Aorta (tissue), 5 donors: ENCODE measurements at places on chromosomes 2 and 18. TPM values are rescaled to one million over a fixed set of nuclear protein-coding genes. Genes with fewer than 3 reads are reported as not detected.

- peak; percentile 32 for DNase-seq
- no peak overlapping the region for H3K4me3 ChIP-seq
- no peaks in the 10 kb centered on the region for H3K27me3 ChIP-seq
- no peak overlapping the region for H3K27ac ChIP-seq
- no peaks in the 10 kb centered on the region for H3K36me3 ChIP-seq
- no peaks in the 10 kb centered on the region for H3K4me1 ChIP-seq
Observed at GRCh38 chr2:237980751-237981150, 13.9 kb downstream of the UBE2F start.

DNA sequence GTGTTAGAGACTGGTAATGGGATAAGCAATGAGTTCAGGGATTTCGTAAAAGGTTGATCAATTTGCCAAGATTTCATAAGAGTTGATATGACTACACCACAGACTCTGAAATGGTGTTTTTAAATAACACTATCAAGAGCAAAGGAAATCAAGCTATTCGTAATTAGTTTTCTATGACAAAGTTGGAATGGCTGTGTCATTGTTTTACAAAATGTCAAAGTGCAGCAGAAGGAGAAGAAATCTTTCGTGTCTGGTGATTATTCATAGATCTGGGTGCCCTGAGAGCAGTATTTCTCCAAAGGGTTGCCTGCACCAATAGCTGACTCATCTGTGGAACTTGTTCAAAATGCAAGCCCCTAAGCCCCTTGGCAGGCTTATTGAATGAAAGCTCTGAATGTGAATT is 70.1 kb downstream of the NABP1 start:
- DNase-seq = no peak
- H3K4me3 ChIP-seq = no peak overlapping the region
- no peak overlapping the region for H3K27ac ChIP-seq
- H3K4me1 ChIP-seq = no peaks in the 10 kb centered on the region
- no peaks in the 10 kb centered on the region for H3K27me3 ChIP-seq

DNA sequence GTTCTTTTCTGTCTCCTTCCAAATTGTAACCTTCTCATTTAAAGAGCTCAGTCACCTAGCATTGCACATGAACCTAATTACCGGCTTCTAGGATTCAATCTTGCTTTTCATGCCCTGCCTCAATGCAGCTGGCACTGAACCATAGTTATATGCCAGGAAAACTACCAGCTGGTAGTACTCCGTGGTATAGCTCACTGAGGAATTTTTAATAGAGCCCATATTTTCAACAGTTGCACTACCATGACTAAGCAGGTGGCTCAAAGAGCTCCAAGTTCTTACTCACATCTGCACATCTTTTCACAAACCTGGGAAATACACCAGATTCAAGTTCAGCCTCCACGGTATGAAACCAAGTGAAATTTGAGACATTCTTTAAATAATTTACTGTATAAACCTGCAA is 363.5 kb downstream of the GRB14 start:
- no peak overlapping the region for H3K4me3 ChIP-seq
- no peaks in the 10 kb centered on the region for H3K27me3 ChIP-seq
- no peak overlapping the region for H3K27ac ChIP-seq
- H3K4me1 ChIP-seq = no peaks in the 10 kb centered on the region
- no peak for DNase-seq

- H3K36me3 ChIP-seq = no peaks in the 10 kb centered on the region
- H3K27me3 ChIP-seq = no peaks in the 10 kb centered on the region
- no peak overlapping the region for H3K4me3 ChIP-seq
- no peak for DNase-seq
- no peaks in the 10 kb centered on the region for H3K4me1 ChIP-seq
Observed at GRCh38 chr2:96493072-96493471, 12.1 kb downstream of the NEURL3 start.

DNA sequence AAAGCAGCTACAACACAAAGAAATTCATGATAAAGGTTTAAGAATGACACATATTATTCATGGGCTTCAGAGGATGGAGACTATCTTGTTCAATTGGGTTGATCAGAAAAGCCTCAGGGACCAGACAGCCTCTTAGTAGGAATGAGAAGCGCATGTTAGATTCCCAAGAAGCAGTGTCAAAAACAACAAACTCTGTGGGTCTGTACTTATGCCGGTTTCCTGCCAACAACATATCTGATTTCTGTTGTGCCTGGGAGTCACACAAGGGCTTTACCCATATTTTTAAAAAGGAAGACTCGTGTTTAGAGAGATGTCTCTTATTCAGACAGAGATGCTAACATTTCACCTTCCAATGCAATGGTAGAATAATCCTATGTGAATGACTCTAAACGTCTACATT is 2180.6 kb upstream of the CELF4 start:
- no peak for DNase-seq
- no peaks in the 10 kb centered on the region for H3K27me3 ChIP-seq
- no peaks in the 10 kb centered on the region for H3K36me3 ChIP-seq
- no peaks in the 10 kb centered on the region for H3K4me1 ChIP-seq

GRCh38 chr2:38514603-38515154 is 88.0 kb downstream of the HNRNPLL start:
- H3K4me1 ChIP-seq = peaks cover 5% of the 10 kb centered on the region
- DNase-seq = no peak
- H3K4me3 ChIP-seq = no peak overlapping the region
- no peaks in the 10 kb centered on the region for H3K36me3 ChIP-seq
- no peak overlapping the region for H3K27ac ChIP-seq

DNA sequence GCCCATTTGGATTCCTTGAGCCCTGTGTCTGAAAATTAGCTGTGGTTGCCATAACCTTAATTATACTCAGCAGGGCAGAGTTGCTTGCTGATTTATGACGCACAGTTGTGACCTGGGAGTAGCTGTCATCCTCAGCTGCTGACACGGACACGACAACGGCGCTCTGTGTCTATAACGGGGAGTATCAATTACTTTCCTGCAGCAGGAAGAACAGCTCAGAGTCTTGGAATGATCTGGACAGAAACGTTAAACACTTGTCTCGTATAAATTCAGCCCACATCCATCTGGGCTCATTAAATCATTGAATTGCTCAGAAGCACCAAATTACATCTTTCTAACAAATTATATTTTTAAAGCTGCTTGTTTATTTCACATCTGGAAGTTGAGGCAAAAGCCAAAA is 116.3 kb downstream of the SEPTIN10 start:
- no peak for DNase-seq
- H3K36me3 ChIP-seq = no peaks in the 10 kb centered on the region
- no peak overlapping the region for H3K4me3 ChIP-seq
- no peak overlapping the region for H3K27ac ChIP-seq
- H3K4me1 ChIP-seq = no peaks in the 10 kb centered on the region

DNA sequence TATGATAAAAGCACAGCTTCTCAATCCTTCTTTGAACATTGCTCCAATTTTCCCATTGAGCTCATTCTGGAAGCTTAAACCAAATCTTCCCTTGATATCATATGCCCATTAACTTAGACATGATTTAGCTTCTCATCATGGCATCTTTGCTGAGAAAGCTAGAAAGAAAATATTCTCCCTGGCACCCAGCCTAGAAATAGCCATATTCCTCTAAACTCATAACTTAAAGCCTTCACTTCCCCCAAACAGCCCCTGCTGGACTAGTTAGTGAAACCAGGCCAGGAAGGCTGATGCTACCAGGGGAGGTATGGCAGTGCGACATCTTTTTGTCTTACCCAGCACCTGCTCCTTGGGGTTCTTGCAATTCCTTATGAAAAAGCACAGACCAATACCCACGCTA is 4.3 kb downstream of the AAK1 start:
- no peak overlapping the region for H3K27ac ChIP-seq
- no peak overlapping the region for H3K4me3 ChIP-seq
- no peaks in the 10 kb centered on the region for H3K36me3 ChIP-seq
- no peaks in the 10 kb centered on the region for H3K27me3 ChIP-seq
- peaks cover 13% of the 10 kb centered on the region for H3K4me1 ChIP-seq
- no peak for DNase-seq

DNA sequence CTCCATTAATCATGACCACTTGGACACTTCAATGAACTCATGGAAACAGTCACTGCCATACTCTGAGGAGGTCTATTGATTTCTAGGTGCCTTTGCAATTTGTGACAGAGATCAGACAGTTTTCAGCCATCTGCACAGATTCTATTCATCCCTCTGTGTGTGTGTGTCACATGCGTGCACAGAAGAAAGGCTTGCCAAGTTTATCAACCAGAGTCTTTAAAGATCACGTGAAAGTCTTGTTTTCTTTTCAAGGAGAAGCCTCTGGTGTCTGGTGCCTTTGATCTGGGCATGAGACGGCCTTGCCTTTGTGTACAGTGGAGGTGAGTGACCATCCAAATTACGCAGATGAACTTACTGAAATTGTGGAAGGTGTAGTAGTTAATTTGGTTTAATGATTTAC is 164.2 kb downstream of the VAPA start:
- no peaks in the 10 kb centered on the region for H3K36me3 ChIP-seq
- no peak overlapping the region for H3K27ac ChIP-seq
- H3K4me3 ChIP-seq = no peak overlapping the region

- no peaks in the 10 kb centered on the region for H3K4me1 ChIP-seq
- H3K4me3 ChIP-seq = no peak overlapping the region
- no peaks in the 10 kb centered on the region for H3K27me3 ChIP-seq
- no peak overlapping the region for H3K27ac ChIP-seq
- H3K36me3 ChIP-seq = no peaks in the 10 kb centered on the region
Observed at GRCh38 chr2:218964041-218964771, 4.7 kb downstream of the CDK5R2 start.

GRCh38 chr18:28794459-28795245 is 617.7 kb upstream of the CDH2 start:
- H3K27me3 ChIP-seq = no peaks in the 10 kb centered on the region
- no peak for DNase-seq
- H3K36me3 ChIP-seq = no peaks in the 10 kb centered on the region
- H3K4me1 ChIP-seq = no peaks in the 10 kb centered on the region

DNA sequence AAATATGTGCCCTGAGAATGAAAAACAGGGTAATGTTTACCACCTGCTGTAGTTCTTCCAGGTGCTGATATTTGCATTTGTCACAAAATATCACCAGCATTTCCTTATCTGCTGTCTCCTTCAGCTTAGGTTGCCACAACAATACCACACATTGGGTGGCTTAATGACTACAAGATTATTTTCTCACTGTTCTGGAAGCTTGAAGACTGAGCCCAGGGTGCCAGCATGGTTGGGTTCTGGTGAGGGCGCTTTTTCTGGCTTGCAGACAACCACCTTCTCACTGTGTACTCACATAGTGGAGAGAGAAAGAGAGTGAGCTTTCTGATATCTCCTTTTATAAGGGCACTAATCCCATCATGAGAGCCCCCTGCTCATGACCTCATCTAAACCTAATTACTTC is 407.5 kb upstream of the RGPD4 start:
- H3K36me3 ChIP-seq = no peaks in the 10 kb centered on the region
- H3K27me3 ChIP-seq = no peaks in the 10 kb centered on the region
- H3K27ac ChIP-seq = no peak overlapping the region

GRCh38 chr2:29068513-29068912 is 5.8 kb downstream of the PCARE start:
- no peaks in the 10 kb centered on the region for H3K36me3 ChIP-seq
- no peak overlapping the region for H3K4me3 ChIP-seq
- no peak overlapping the region for H3K27ac ChIP-seq
- no peaks in the 10 kb centered on the region for H3K27me3 ChIP-seq
- no peaks in the 10 kb centered on the region for H3K4me1 ChIP-seq

DNA sequence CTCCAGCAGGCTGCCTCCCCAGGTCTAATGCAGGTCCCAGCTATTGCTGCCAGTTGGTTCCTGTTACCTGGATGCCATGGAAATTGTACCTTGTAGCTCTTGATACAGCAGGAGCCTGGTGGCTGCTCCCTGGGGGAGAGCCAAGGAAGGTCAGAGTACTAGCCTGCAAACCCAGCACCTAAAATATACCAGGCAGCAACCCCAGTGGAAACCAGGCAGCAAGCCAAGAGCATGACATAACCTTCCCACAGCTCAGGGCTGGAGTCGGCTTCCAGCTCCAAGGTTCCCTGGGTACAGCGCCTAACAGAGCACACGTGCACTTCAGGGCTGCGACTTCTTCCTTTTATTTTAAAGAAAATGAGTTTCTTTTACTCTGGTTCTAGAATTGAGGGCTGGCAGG is 30.3 kb downstream of the TNP1 start:
- no peak overlapping the region for H3K27ac ChIP-seq
- H3K4me1 ChIP-seq = no peaks in the 10 kb centered on the region
- no peaks in the 10 kb centered on the region for H3K36me3 ChIP-seq
- peak; percentile 93 for DNase-seq
- no peaks in the 10 kb centered on the region for H3K27me3 ChIP-seq

- no peak for DNase-seq
- H3K27me3 ChIP-seq = no peaks in the 10 kb centered on the region
- H3K4me1 ChIP-seq = no peaks in the 10 kb centered on the region
- H3K36me3 ChIP-seq = peaks cover 3% of the 10 kb centered on the region
Observed at GRCh38 chr2:46008091-46008870, 288.9 kb upstream of the EPAS1 start.

GRCh38 chr2:2229626-2230432 is 101.2 kb downstream of the MYT1L start:
- H3K4me3 ChIP-seq = no peak overlapping the region
- H3K27ac ChIP-seq = no peak overlapping the region
- DNase-seq = no peak
- no peaks in the 10 kb centered on the region for H3K4me1 ChIP-seq

DNA sequence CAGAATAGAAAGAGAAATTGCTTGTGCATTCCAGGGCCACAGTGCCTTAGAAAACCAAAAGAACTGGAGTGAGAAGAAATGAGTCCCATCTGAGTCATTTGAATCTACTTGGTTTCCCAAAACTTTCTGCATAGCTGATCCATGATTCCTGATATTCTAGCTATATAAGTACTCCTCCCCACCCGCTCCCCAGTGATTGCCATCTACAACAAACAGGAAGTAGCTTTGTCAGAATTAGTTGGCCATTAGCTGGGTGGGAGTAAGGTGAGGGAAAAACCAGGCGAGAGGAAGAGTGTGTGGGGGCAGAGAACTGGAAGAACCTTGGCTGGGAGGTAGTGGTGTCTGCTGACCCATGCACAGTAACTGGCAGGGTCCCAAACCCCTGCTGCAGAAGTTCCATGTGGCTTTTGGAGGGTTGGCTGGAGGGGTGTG is 122.1 kb downstream of the ACAA2 start:
- no peaks in the 10 kb centered on the region for H3K27me3 ChIP-seq
- H3K4me1 ChIP-seq = no peaks in the 10 kb centered on the region
- no peak overlapping the region for H3K27ac ChIP-seq
- H3K4me3 ChIP-seq = no peak overlapping the region

Gene EPHA4
- total RNA-seq = 19.9 TPM

Gene SH2D6
- not detected for total RNA-seq

Gene DYNAP
- total RNA-seq = not detected

Gene ATG4B
- total RNA-seq = 71.3 TPM

Gene IL1R1
- total RNA-seq = 135 TPM

Gene SLC11A1
- 40.1 TPM for total RNA-seq

Gene FSIP2
- 0.94 TPM for total RNA-seq

Gene VSNL1
- not detected for total RNA-seq

Gene CTDP1
- total RNA-seq = 19.8 TPM

Gene SRD5A2
- not detected for total RNA-seq

Gene ITGB6
- not detected for total RNA-seq

Gene SALL3
- not detected for total RNA-seq

Gene CREG2
- total RNA-seq = 0.60 TPM

Gene LRRTM4
- 2.7 TPM for total RNA-seq

Gene TNFRSF11A
- 8.2 TPM for total RNA-seq
